ENCODE measurements at places on chromosomes 1 and 21. TPM values are rescaled to one million over a fixed set of nuclear protein-coding genes. Genes with fewer than 3 reads are reported as not detected.
A peak's percentile ranks its signal among the peaks of the same experiment; 100 is the strongest.

- peak overlapping the region; percentile 90 for H3K27ac ChIP-seq
- DNase-seq: no peak
- H3K4me3 ChIP-seq: peak overlapping the region; percentile 86
Observed at GRCh38 chr1:172442843-172443565, 865 bp downstream of the PIGC start.

DNA sequence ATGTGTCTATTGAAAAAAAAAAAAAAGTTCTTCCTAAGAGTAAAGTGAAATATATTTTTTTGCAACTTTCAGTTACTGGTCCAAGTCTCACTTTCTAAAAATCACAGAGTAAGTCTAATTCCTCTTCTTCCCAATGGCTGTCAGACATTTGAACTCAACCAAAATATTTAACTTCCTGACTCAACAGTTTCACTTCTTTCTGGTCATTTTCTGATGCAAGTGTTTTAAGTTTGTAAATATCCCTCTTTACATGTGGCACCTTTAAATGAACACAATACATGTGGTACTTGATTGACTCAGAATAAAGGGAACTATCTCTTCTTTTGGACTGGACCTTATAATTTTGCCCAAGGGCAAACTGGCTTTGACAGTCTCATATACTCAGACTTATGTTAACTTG lies 76.7 kb downstream of the ASH1L start:
- peaks cover 12% of the 10 kb centered on the region for H3K4me1 ChIP-seq
- DNase-seq: no peak
- H3K36me3 ChIP-seq: peaks cover 13% of the 10 kb centered on the region
- peak overlapping the region; percentile 1 for H3K4me3 ChIP-seq

- peaks cover 12% of the 10 kb centered on the region for H3K4me1 ChIP-seq
- no peak overlapping the region for H3K4me3 ChIP-seq
- H3K36me3 ChIP-seq: no peaks in the 10 kb centered on the region
- H3K27me3 ChIP-seq: no peaks in the 10 kb centered on the region
Observed at GRCh38 chr1:41728403-41729202, 190.1 kb downstream of the HIVEP3 start.

DNA sequence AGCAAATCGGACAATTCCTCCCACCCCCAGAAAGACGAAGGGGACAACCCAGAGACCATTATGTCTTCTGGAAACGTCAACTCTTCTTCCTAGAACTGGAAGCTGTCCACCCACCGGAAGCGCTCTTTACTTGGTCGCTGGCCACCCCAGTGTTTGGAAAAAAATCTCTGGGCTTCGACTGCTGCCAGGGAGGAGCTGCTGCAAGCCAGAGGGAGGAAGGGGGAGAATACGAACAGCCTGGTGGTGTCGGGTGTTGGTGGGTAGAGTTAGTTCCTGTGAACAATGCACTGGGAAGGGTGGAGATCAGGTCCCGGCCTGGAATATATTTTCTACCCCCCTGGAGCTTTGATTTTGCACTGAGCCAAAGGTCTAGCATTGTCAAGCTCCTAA lies 3.2 kb downstream of the S1PR1 start:
- H3K27ac ChIP-seq: no peak overlapping the region
- no peak for DNase-seq
- no peak overlapping the region for H3K4me3 ChIP-seq
- H3K4me1 ChIP-seq: peaks cover 29% of the 10 kb centered on the region

- peaks cover 27% of the 10 kb centered on the region for H3K36me3 ChIP-seq
- H3K4me1 ChIP-seq: peaks cover 6% of the 10 kb centered on the region
- no peak for DNase-seq
- no peak overlapping the region for H3K27ac ChIP-seq
- H3K4me3 ChIP-seq: peak overlapping the region; percentile 20
Observed at GRCh38 chr1:180482425-180483275, 19.7 kb downstream of the ACBD6 start.

DNA sequence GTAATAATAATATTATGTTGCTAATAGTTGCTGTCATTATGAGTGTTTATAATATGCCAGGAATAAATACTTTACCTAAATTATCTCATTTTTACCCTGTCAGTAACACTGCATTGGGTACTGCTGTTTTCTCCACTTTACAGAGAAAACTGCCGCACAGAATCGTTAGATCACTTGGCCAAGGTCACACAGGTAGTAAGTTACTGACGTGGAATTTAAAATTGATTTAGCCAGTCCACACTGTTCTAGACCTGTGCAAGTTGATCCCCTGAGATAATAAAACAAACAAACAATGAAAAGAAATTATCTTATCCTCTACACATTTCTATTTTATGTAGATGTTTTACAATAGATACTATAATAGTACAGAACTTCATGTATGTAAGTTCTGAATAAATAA lies 174.1 kb downstream of the ROR1 start:
- no peaks in the 10 kb centered on the region for H3K27me3 ChIP-seq
- peak overlapping the region; percentile 86 for H3K27ac ChIP-seq
- no peak for DNase-seq
- H3K4me3 ChIP-seq: no peak overlapping the region
- H3K36me3 ChIP-seq: no peaks in the 10 kb centered on the region

GRCh38 chr1:17011092-17011438 lies 663 bp downstream of the ATP13A2 start:
- H3K4me1 ChIP-seq: peaks cover 45% of the 10 kb centered on the region
- no peak for DNase-seq
- H3K36me3 ChIP-seq: no peaks in the 10 kb centered on the region
- H3K27me3 ChIP-seq: no peaks in the 10 kb centered on the region
- H3K4me3 ChIP-seq: peak overlapping the region; percentile 80
- peak overlapping the region; percentile 52 for H3K27ac ChIP-seq

- H3K27ac ChIP-seq: peak within 1 kb of the TSS; percentile 94
- peak within 1 kb of the TSS; percentile 93 for H3K4me3 ChIP-seq
- peak; percentile 91 for DNase-seq
- no peaks in the 10 kb centered on the region for H3K27me3 ChIP-seq
Observed at GRCh38 chr1:55215194-55216021, at the start of gene USP24. TSS of gene USP24 (minus strand) at chr1:55215364. CDS start at chr1:55215113, 251 bp downstream.

GRCh38 chr1:98749152-98749756 lies 87.7 kb downstream of the SNX7 start:
- no peak for DNase-seq
- H3K4me1 ChIP-seq: no peaks in the 10 kb centered on the region
- H3K4me3 ChIP-seq: no peak overlapping the region
- peaks cover 3% of the 10 kb centered on the region for H3K36me3 ChIP-seq
- no peak overlapping the region for H3K27ac ChIP-seq
- no peaks in the 10 kb centered on the region for H3K27me3 ChIP-seq

- no peak overlapping the region for H3K27ac ChIP-seq
- H3K4me1 ChIP-seq: no peaks in the 10 kb centered on the region
- H3K27me3 ChIP-seq: peaks cover 5% of the 10 kb centered on the region
- DNase-seq: no peak
- H3K4me3 ChIP-seq: no peak overlapping the region
Observed at GRCh38 chr1:217343907-217344306, 287.0 kb downstream of the GPATCH2 start.

DNA sequence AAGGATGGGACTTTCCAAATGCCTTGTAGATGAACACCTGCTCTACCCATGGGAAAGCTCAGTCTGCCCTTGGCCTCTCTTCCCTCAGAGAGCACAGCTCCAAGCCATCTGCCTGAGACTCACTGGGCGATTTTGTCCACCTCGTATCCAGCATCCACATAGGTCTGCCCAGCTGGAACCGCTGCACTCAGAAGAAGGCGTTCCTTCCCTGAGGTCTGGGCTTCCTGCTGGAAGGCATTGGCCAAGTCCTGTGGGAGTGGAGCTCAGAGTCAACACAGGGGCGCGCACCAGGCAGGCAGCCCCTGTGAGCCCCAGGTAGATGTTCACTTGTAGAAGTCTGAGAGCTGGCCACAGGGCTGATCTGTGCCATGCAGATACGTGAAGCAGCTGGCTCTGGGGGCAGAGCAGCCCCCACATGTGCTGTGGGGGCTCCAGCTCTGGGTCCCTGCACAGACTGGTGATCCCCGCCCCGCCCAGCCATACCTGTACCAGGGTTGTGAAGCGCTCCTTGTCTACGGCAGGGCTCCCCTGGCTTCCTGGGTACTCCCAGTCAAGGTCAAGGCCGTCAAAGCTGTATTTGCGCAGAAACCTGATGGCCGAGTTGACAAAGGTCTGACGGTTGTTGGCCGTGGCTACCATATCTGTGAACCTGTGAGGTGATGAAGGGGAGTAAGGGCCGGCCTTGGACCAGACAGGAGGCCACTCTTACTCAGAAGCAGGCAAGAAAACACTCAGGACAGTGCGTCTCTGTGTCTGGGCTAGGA lies 6.3 kb downstream of the CHIT1 start:
- H3K4me3 ChIP-seq: no peak overlapping the region
- DNase-seq: no peak
- no peaks in the 10 kb centered on the region for H3K36me3 ChIP-seq
- no peaks in the 10 kb centered on the region for H3K4me1 ChIP-seq
- no peak overlapping the region for H3K27ac ChIP-seq

GRCh38 chr1:234310460-234310817 lies 62.8 kb upstream of the COA6 start:
- no peaks in the 10 kb centered on the region for H3K36me3 ChIP-seq
- peaks cover 11% of the 10 kb centered on the region for H3K27me3 ChIP-seq
- peaks cover 5% of the 10 kb centered on the region for H3K4me1 ChIP-seq
- no peak overlapping the region for H3K27ac ChIP-seq
- H3K4me3 ChIP-seq: no peak overlapping the region

GRCh38 chr1:39729030-39729429 lies 9.7 kb upstream of the PPIE start:
- peaks cover 81% of the 10 kb centered on the region for H3K27me3 ChIP-seq
- no peak overlapping the region for H3K27ac ChIP-seq
- no peaks in the 10 kb centered on the region for H3K4me1 ChIP-seq
- DNase-seq: no peak

- H3K27ac ChIP-seq: no peak overlapping the region
- no peaks in the 10 kb centered on the region for H3K27me3 ChIP-seq
- no peaks in the 10 kb centered on the region for H3K36me3 ChIP-seq
- no peak for DNase-seq
- H3K4me1 ChIP-seq: no peaks in the 10 kb centered on the region
Observed at GRCh38 chr21:34228792-34229191, 135.0 kb upstream of the KCNE2 start.

DNA sequence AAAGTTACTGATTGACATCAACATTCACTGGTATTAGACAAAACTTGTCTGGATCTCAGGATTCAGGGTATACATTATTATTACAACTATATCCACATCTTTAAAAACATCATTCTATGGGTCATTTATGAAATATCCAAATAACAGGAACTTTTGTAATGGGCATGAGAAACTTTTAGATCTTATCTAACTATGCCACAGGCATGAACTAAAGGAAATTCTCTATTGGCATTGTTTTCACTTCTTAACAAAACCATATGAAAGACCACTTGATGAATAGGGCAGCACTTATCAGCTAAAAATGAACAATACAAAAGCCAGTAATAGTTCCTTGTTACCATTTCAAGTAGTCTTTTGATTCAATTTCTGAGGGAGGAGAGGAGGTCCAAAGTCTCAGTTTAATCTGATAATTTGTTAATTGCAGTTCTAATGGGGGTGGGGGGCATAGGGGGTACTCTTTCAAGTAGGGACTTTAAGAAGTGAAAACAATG lies 30.8 kb upstream of the CPLANE2 start:
- H3K27ac ChIP-seq: no peak overlapping the region
- peaks cover 14% of the 10 kb centered on the region for H3K4me1 ChIP-seq
- no peak for DNase-seq
- H3K4me3 ChIP-seq: no peak overlapping the region
- H3K27me3 ChIP-seq: no peaks in the 10 kb centered on the region

GRCh38 chr1:161037661-161038522 lies 872 bp downstream of the TSTD1 start:
- H3K4me1 ChIP-seq: peaks cover 1% of the 10 kb centered on the region
- DNase-seq: no peak
- peaks cover 24% of the 10 kb centered on the region for H3K36me3 ChIP-seq
- no peak overlapping the region for H3K27ac ChIP-seq
- H3K27me3 ChIP-seq: no peaks in the 10 kb centered on the region

The MPZ gene
- total RNA-seq: 0.44 TPM

The MATN1 gene
- total RNA-seq: 0.39 TPM

The FHAD1 gene
- not detected for total RNA-seq

The ADGRL2 gene
- 76.3 TPM for total RNA-seq

The QSOX1 gene
- total RNA-seq: 162 TPM

The ACOT7 gene
- 21.8 TPM for total RNA-seq

The TNFRSF14 gene
- total RNA-seq: 6.5 TPM

The PLPPR5 gene
- total RNA-seq: not detected

The GJA9 gene
- total RNA-seq: not detected

The SYNJ1 gene
- 15.5 TPM for total RNA-seq

The SAMSN1 gene
- not detected for total RNA-seq

The CREG1 gene
- 19.4 TPM for total RNA-seq

The TCEA3 gene
- 4.0 TPM for total RNA-seq

The CASQ2 gene
- total RNA-seq: not detected

The JAM2 gene
- total RNA-seq: 5.9 TPM

The CGN gene
- total RNA-seq: 1.7 TPM

The ATF6 gene
- 32.2 TPM for total RNA-seq
